ENCODE measurements at places on chromosomes 7 and 10. TPM values are rescaled to one million over a fixed set of nuclear protein-coding genes. Genes with fewer than 3 reads are reported as not detected.

- H3K36me3 ChIP-seq = no peaks in the 10 kb centered on the region
- no peak for DNase-seq
- no peak overlapping the region for H3K4me3 ChIP-seq
- H3K4me1 ChIP-seq = no peaks in the 10 kb centered on the region
Measured at GRCh38 chr10:27857616-27858015, 112.0 kb upstream of the MKX start.

GRCh38 chr10:71644307-71645180 lies 75.0 kb downstream of the C10orf105 start:
- H3K27ac ChIP-seq = no peak overlapping the region
- H3K36me3 ChIP-seq = no peaks in the 10 kb centered on the region
- H3K27me3 ChIP-seq = no peaks in the 10 kb centered on the region
- DNase-seq = peak; percentile 13
- H3K4me1 ChIP-seq = no peaks in the 10 kb centered on the region

DNA sequence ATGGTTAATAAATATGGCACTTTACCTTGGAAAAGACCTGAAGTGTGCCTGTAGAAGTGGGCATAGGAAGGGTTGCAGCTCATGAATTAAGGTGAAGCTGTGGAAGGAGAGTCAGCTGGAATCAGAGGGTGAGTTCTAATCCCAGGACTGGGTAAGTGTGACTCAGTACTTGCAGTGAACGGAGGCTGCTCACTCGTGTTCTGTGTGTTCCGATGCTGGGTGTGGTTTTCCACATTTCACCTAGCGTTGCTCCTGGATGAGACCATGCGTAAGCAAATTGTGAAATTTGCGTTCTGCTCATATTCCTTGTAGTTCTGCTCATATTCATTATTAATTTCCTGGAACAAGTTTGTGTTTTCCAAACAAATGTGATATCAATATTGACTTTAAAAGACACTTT lies 22.4 kb upstream of the TMEM236 start:
- no peaks in the 10 kb centered on the region for H3K27me3 ChIP-seq
- H3K27ac ChIP-seq = no peak overlapping the region
- H3K4me3 ChIP-seq = no peak overlapping the region
- no peaks in the 10 kb centered on the region for H3K4me1 ChIP-seq

GRCh38 chr10:113959383-113959760 lies 84.3 kb upstream of the ADRB1 start:
- DNase-seq = peak; percentile 11
- no peak overlapping the region for H3K27ac ChIP-seq

TLX1 gene
- total RNA-seq = not detected

FEZF1 gene
- not detected for total RNA-seq

PLCE1 gene
- 0.02 TPM for total RNA-seq
